ENCODE measurements at places on chromosomes 4 and X. TPM values are rescaled to one million over a fixed set of nuclear protein-coding genes. Genes with fewer than 3 reads are reported as not detected.

The TLR10 gene
- total RNA-seq, result under 0.01 TPM

The TCEAL7 gene
- total RNA-seq, result 0.50 TPM

The ZXDA gene
- 13.3 TPM for total RNA-seq

The TNIP3 gene
- total RNA-seq, result not detected

The CORIN gene
- 0.78 TPM for total RNA-seq

The ADGRG4 gene
- total RNA-seq, result not detected

Measured in nasal cavity respiratory epithelium epithelial cell of viscerocranial mucosa (primary cell).